IPS DF 19.7 (cell line): ENCODE measurements at places on chromosomes 3 and 15.

- no peak for DNase-seq
These were observed 13.6 kb upstream of the CCDC33 start for GRCh38 chr15:74222240-74223119.

GRCh38 chr3:33718595-33718907, 497 bp upstream of the CLASP2 start:
- no peak for DNase-seq

DNA sequence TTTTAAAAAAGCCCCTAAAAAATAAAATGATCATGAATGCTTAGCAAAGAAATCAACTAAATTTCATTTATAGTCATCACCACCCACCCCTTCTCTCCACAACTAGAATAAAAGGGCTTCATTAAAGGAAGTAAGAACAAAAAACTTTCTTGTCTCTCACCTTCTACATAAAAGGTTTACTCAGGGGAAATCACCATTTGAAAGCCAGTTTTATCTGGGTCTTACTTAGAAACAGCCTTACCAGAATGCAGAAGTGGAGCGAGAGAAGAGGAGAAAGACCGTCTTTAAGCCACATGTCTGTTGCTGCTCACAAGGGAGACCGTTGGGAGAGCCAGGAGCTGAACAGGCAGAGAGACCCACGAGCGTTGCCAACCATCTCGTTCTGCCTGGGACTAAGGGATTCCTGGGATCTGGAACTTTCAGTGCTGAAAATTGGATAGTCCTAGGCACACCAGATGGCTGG, 350.1 kb upstream of the PROK2 start:
- no peak for DNase-seq

GRCh38 chr3:108897883-108898282, 55.8 kb downstream of the GUCA1C start:
- DNase-seq = no peak

GRCh38 chr15:45891766-45892165, 256.9 kb downstream of the SQOR start:
- no peak for DNase-seq

GRCh38 chr15:87871258-87871681, 385.3 kb downstream of the NTRK3 start:
- DNase-seq = no peak

DNA sequence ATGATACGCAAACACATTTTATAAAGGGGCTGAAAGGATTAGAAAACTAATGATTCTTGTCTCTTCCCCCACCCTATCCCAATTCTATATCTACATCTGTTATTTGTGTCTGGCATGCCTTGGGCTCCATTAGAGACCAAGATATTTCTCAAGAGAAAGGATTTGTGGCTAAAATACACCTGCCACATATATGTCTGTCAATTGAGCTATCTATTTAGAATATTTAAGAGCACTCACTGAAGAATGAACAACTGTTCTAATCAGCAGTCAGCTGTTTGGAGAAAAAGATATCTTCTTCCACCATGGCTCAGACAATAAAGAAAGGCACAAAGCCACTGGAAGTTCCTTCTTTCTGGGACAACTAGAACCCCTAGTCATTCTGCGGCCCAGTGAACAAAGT, 61.7 kb upstream of the LRRN1 start:
- DNase-seq = no peak

GRCh38 chr3:20739814-20740213, 553.8 kb upstream of the SGO1 start:
- no peak for DNase-seq

GRCh38 chr3:67712259-67712658, 57.8 kb upstream of the SUCLG2 start:
- no peak for DNase-seq

DNA sequence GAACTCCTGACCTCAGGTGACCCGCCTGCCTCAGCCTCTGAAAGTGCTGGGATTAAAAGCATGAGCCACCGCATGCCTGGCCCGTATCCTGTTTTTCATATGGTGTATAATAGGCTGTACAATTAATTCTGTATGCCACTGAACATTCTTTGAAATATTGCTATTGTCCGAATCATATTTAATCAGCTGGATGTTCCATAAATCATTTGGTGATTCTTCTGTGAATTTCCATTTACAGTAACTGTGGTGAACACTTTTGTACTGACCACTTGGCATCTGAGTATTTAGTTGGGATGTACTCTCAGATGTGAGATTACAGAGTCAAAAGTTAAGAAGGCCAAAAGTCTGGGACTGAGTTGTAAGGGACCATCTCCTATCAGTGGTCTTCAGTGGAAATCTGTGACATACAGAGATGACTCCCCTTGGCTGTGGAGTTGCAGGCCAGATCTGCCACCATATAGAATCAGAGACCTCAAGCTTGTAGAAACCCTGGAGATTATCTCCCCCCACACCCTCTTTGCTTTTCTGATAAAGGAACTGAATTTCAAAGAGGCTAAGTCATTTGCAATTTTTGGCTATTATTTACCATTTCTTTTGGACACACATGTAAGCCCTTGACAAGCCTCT, 25.7 kb upstream of the DYNC1LI1 start:
- DNase-seq = no peak

GRCh38 chr3:59300733-59301132, 250.9 kb upstream of the CFAP20DC start:
- no peak for DNase-seq

- DNase-seq = no peak
These were observed 62.0 kb upstream of the BCL6 start for GRCh38 chr3:187807086-187807862.

DNA sequence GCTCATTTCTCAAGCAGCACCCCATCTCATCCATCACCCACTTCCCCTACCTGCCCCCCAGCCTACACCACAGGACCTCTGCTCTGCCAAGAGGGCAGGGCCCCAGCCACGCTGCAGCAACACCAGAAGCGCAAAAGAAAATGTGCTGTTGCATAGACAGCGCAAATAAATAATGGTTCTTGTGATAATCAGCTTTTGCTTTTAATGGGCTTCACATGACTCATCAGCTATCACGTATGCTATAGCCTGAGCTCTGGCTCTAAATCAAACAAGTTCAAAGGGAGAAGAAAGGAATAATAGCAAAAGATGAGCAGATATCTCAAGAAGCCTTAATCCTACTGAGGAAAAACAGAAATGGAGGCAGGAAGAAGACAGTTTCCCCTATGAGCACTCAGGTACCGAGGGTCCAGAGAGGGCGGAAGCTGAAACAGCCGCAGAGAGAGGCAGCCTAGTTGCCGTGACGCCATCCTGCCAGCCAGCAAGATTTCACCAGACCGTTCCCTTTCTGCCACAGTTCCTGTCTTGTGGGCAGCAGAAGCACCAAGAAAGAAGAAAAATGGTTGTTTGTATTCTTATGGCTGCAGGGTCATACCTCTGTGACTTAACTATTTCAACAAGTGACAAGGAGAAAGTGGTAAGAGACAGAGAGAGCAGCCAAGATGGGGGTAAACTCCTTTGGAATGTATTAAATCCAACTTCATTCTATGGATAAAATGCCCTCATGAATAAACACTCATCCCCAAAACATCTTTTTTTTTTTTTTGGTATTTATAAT, 22.0 kb downstream of the RAB27A start:
- no peak for DNase-seq

DNA sequence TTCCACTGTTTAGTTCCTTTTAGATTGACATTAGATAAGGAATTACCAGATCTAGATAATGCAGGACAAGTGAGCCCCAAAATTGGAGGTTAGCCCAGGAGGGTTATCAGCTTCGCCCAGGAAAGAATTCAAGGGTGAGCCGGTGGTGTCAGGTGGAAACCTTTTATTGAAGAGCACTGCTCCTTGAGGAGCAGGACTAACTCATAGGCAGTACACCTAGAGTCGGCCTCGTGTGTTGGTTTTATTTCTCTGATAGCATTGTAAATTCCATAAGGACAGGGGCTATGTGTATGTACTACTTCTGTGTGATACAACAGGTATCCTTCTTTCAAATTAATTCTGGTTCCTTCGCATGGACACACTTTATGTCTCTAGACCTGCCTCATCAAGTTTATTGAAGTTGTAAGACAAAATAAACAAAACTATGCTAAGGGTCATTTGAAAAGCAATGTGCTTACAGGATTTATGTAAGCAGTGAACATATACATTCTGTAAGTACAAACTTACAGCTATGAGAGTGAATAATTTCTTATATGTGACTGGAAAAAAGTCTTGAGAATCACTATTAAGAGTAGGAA, 57.2 kb downstream of the SNX4 start:
- no peak for DNase-seq

DNA sequence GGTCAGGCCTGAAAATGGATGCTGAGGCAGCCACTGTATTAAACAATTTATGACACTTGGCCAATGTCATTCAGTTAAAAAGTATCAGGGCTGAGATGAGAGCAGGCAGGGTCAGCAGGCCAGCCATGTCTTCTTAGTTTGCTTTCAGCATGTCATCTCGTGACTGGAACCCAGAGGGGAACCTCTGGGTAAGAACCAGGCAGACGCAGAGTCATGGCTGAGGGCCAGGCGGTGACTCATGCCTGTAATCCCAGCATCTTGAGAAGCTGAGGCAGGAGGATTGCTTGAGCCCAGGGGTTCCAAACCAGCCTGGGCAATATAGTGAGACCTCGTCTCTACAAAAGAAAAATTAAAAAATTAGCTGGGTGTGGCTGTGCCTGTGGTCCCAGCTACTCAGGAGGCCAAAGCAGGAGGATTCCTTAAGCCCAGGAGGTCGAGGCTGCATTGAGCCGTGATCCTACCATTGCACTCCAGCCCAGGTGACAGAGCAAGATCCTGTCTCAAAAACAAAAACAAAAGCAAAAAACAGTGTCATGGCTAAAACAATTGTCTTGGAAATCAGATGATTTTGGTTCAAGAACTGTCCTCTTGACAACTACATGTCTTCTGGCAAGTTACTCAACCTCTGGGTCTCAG, 11.7 kb downstream of the BCL2L10 start:
- no peak for DNase-seq

DNA sequence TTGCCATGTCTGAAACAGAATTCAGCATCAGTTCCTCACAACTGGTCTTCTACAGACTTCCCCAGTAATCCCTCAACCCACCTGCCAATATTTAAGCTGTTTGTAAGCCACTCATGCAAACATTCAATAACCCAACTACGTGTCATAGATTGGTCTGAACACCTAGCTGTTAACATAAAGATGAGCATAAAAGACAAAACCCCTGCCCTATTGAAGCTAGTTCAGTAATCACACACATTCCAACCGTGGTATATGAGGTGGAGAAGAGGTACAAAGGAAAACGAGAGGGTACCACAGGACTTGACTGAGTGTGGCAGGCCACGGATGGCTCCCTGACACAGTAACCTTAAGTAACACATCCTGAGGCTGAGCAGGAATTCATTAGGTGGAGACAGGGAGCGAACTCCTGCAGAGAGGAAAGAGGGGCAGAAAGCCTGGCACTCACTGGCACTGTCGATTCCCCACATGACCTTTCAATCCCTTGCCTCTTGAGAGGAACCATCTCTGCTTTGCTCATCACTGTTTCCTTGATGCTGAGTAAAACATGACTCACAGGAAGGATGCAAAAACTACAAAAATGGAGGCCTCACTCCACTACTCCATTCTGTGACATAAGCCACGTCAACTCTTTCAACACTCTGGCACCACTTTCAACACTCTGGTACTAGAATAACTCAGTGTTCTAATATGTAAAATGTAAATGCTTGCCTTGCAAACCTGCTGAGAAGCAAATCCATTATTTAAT, 31.3 kb downstream of the RPN1 start:
- no peak for DNase-seq

GRCh38 chr3:14346191-14346590, 56.2 kb upstream of the SLC6A6 start:
- no peak for DNase-seq

DNA sequence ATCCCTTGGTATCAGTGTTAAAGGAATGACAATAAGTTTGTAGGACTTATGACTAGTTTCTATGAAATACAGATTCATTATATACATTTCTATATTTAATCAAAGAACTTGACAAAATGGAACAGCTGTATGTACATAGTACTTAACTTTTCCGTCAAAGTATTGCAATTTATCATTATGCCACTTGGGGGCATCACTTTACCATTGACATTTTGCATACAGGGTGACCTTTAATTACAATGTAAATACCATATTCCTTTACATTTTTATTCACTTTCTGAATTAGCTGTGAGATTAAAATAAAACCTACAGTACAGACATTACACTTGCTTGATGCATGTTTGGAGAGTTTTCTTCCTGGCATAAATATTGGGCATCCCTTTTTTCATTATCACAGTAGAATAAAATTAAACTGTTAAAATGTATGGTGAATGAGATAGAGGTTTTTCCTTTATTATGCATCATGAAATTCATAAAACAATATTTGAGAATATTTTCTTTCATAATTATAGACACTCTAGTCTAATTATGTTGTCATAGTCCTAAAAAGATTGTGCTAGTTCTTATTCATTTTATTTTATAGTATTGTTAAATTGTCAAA, 6.9 kb downstream of the NEK11 start:
- DNase-seq = no peak

GRCh38 chr15:50881121-50882048, 27.1 kb upstream of the AP4E1 start:
- no peak for DNase-seq

DNA sequence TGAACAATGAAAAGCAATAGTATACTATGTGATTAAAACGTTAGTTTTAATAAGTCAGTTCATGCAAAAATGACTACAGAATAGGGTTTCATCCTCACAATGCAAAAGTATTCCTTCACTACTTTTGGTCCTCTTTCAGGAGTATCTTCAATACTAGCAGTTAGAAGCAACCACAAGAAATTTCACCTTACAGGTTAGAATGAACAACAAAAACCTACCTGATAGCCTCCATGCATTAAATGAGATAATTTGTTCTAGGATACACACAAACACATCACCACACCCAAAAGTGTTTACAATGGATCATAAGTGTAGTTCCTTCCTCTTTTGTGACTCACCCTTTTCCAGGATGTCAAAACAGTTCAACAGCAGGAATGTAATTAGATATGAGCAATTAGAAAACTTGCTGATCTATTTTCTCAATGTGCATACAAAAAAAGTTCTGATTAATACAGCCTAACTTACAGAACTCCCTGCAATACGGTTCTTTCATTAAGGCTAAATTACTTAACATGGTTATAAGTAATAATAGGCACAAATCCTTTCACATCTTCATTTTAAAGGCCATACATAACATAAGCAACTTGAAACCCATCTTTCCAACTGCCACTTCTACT, 21.6 kb downstream of the UACA start:
- no peak for DNase-seq

- no peak for DNase-seq
These were observed 334.5 kb upstream of the FRG2C start for GRCh38 chr3:75329476-75330097.

GRCh38 chr3:5568451-5568850, 380.9 kb downstream of the EDEM1 start:
- no peak for DNase-seq

- peak; percentile 65 for DNase-seq
These were observed 23.9 kb upstream of the SLTM start for GRCh38 chr15:58957101-58957973.

GRCh38 chr15:64987136-64987535, 2.6 kb downstream of the SPG21 start:
- DNase-seq = no peak

- no peak for DNase-seq
These were observed 88.9 kb downstream of the TNIK start for GRCh38 chr3:171371354-171371753.
